Activated CD8-positive, alpha-beta memory T cell treated with anti-CD3 and anti-CD28 coated beads for 48 hours (primary cell): ENCODE measurements at places on chromosomes 5 and 9.

DNA sequence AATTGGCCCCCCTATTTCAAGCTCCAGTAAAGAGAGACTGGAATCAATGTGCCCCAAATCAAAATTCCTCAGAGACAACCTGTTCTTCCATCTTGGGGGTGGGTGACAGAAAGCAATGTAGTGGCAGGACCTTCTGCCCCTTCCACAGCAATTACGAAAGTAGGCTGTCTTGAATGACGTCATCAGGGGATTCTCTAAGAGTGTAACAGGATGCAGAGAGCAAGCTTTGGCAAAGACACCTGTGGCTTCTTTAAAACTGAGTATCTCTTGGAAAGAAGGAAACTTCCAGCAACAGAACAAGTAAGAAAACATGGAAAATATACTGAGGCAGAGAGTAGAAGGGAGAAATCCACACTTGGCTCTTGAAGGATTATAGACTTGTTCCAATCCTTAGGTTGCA lies 247.6 kb upstream of the PDE4D start:
- no peak for DNase-seq

DNA sequence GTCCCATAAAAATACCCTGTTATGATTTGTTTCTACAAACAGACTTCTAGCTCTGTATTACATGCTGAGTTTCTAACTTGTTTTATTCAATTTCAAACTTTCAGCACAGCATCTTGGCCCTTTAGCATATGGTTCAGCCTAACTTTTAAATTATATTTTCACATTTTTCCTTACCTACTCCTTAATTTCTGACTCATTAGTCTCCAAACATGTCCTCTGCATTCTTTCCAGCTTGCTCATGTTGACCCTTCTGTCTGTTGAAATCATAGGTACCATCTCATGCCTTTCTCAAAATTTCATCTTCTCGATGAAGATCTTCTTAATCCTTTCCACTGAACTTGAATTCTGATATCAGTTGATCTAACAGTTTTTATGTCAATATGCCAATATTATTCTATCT lies 200.9 kb upstream of the RIOK2 start:
- DNase-seq = no peak

DNA sequence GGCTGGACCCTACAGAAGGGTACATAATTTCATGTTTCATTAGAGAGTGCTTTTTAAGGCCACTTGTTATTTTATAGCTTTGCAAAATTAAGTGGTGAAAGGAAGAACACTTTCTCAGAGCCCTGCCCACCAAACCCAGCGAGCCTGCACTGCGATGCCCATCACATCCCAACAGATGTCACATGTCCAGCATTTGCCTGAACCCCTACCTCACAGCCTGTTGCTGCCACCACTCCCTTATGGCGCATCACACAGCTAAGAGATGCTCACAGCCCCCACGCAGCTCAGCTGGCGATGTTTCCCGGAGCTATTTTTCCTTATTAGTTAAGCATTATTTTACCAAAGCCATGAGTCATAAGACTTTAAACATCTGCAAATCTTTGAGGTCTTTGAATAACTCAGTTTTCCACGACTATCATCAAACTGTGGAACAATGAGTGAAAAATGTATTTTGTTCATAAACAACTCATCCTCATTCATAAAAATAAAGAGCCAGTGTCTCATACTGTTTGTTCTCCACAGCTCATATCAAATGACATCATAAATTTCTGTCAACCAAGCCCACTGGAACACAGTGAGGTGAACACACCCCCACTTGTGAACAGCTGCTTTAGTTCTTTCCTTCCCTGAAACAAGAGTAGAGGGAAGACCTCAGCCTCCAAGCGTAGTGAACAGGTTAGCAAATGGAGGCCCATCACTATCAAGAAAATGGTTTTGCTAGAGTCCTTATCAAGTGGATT lies 104.9 kb downstream of the SYK start:
- DNase-seq = no peak

DNA sequence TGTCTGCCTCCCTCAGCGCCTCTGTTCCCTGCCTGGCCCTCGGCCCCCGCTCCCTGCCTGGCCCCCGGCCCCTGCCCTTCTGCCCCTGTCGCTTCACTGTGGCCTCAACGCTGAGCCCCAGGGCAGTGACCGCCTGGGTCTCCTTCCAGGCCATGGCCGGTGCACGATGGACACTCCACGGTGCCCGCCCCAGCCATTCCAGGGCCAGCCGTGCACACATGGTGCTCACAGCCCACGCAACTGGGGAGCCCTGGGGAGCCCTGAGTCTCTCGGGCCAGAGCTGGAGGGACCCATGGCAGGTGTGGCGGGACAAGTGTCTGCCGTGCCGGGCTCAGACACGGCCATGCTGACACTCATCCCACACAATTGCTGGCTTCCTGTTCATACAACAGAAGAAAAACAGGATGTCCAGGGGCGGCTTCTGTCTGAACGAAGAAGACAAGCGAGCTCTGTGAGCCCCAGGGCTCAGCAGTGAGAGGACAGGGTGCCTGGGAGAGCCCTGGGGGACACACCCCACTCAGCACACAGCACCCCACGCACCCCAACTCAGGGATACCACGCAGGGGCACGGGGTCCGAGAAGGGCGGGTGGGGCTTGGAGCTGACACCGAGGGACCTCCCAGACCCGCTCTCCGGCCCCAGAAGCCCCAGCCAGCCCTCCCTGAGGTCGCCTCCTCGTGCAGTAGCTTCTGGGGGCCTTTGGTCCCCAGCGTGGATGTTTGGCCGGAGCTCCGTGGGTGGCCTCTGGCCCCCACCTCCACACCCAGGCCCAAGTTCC lies 35.7 kb downstream of the EXD3 start:
- DNase-seq = no peak

GRCh38 chr9:28922891-28923290 lies 1349.6 kb upstream of the C9orf72 start:
- DNase-seq = no peak

DNA sequence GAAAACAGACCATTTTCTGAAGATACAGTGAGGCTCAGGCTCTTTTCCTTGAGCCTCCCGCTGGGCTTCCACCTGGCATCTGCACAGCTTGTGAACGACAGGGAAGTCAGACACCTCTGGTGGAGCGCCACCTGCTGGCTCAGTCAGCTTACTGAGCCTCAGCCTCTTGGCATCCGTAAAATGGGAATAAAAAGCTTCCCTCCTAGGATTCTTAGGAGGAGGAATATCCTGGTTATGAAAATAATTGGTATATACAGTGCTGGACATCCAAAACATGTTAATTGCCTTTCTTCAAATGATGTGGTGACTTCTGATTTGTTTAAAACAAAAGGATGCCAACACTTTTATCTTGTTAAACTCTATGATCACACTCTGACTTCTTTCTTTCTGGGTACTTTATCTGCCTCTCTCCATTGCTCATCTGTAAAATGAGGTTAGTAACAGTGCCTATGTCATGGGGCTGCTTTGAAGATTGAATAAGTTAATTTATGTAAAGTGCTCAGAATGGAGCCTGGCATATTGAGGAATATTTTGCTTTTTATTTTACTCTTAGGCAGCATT lies 67.5 kb downstream of the MAMDC2 start:
- peak; percentile 12 for DNase-seq

DNA sequence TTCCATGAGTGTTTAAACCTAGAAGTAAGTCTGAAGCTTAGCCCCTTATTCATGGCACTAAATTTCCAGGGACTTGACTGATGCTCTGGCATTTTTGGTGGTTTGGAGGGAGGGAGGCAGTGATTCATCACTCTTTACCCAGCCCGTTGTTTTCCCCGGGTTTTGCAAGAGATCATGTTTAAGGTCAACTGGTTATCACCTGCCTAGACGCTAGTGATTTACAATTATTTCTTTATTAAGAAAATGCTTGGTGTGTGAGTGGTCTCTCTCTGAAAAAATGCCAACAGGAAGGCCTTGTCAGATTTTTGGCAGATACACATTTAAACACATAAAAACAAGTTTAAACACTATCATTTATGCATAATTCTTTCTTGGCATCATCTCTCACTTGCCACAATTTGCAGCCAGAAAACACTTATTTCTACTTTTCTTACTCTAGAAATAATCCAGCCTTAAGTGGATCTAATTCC lies 737.9 kb upstream of the ZNF608 start:
- no peak for DNase-seq

GRCh38 chr9:110710420-110710819 lies 41.8 kb downstream of the MUSK start:
- DNase-seq = no peak

- no peak for DNase-seq
Measured at GRCh38 chr5:176790941-176791340, 19.4 kb upstream of the UNC5A start.

DNA sequence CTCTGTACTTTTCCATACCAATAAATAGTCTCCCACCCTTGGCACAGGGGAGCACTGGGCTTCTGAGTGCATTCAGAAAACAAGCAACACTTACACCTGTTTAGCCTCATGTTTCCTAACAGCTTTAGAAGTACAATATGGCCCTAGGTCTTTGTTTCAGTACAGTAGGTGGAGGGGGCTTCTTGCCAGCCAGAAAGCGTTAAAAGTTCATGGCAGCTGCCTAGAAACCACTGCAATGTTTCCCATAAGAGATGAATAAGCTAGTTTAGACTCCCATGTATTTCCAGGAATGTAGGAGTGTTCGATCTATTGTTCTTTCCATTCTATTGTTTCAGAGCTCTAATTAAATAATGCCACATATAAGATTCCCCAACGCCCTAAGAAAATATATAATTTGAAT lies 444.8 kb downstream of the ARHGEF28 start:
- no peak for DNase-seq

DNA sequence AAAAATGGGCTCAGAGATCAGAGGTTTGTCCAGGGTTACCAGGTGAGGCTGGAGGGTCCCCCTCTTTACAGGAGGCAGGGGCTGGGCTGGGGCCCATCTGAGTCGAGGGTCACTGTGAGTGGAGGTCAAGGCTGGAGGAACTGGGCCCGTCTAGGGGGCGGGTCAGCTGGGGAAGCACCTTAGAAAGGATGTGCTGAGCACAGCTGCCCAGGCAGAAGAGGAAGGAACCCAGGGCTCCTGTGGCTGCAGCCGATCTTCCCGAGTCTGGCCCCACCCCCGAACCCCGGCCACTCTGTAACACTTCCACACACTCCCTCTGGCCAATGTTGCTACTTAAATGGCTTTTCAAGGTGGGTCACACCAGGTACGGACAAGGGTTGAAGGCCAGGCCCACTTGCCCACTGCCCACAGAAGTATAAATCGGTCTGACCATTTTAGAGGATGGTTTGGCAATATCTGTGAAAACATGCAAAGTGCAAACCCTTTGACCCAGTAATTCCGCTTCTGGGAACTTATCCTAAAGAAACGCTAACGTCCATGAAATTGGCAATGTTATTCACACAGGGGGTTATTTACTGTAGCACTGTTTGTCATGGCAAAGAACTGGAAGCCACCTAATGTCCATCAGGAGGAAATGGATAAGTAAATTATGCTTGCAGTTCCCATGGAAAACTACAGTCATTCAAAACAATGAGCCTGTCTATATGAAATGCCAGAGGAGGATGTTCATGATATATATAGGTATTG lies 30.5 kb upstream of the EEIG1 start:
- no peak for DNase-seq

GRCh38 chr5:167982-168660 lies 23.2 kb upstream of the LRRC14B start:
- DNase-seq = no peak

DNA sequence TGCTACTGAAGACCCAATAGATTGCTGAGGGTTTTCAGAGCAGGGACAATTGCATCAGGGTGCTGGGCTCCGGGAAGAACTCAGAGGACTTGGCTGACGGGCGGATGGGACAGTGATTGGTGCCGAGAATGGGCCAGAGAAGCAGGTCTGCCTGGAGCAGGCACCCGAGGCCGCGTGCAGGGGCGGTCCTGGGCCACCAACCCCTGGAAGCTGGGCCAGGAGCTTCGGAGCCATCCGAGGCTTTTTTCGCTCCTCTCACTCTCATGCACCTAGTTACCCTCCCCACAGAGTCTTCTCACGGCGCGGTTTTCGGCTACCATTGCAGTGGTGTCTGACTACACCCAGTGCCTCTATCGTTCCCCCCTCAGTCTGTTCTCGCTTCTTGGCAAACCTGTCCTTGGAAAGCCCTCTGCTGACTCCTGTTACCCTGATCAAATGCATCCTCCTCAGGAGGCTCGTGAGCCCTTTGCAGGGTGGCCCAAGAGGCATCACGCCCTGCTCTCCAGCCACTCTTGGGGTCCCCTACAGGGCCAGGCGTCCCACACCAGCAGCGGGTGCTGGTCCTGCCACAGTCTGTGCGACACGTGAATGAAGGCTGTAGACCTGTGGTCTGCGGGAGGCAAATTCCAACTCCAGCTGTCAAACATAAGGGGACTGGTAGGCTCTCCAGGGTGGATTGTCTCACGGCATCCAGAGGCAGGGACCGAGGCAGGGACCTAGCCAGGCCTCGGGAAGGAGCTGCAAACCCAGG lies 1.2 kb upstream of the CLPTM1L start:
- DNase-seq = no peak

DNA sequence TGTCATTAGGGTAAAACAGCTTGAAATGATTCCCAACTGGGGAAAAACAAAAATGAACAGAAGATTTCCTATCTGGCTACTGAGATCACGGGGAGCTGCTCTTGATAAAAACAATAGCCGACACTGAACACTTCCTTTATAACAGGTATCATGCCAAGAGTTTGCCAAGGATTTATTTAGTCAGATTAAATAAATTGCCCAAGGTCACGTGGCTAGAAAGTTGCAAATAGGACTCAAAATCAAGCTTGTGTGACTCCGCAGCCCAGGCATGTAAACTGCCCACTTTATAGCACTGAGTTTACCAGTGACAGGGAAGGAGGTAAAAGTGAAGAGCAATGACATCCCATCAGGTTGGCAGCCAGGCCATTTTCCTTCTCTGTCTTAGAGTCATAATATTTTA lies 120.7 kb upstream of the ZNF618 start:
- DNase-seq = no peak

- DNase-seq = no peak
Measured at GRCh38 chr5:179167871-179168451, 107.8 kb downstream of the ZNF354C start.

- no peak for DNase-seq
Measured at GRCh38 chr9:110926828-110927487, 111.3 kb downstream of the LPAR1 start.

DNA sequence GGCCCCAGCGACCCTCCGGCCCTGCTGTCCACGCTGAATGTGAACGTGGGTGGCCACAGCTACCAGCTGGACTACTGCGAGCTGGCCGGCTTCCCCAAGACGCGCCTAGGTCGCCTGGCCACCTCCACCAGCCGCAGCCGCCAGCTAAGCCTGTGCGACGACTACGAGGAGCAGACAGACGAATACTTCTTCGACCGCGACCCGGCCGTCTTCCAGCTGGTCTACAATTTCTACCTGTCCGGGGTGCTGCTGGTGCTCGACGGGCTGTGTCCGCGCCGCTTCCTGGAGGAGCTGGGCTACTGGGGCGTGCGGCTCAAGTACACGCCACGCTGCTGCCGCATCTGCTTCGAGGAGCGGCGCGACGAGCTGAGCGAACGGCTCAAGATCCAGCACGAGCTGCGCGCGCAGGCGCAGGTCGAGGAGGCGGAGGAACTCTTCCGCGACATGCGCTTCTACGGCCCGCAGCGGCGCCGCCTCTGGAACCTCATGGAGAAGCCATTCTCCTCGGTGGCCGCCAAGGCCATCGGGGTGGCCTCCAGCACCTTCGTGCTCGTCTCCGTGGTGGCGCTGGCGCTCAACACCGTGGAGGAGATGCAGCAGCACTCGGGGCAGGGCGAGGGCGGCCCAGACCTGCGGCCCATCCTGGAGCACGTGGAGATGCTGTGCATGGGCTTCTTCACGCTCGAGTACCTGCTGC lies 839 bp downstream of the KCNV2 start:
- DNase-seq = no peak
